ENCODE measurements at places on chromosomes 5 and 9.

- DNase-seq: no peak
These were observed 2.0 kb downstream of the ANKHD1 start for GRCh38 chr5:140403613-140404012.

GRCh38 chr9:99973455-99973854 is 67.0 kb downstream of the STX17 start:
- DNase-seq: no peak

DNA sequence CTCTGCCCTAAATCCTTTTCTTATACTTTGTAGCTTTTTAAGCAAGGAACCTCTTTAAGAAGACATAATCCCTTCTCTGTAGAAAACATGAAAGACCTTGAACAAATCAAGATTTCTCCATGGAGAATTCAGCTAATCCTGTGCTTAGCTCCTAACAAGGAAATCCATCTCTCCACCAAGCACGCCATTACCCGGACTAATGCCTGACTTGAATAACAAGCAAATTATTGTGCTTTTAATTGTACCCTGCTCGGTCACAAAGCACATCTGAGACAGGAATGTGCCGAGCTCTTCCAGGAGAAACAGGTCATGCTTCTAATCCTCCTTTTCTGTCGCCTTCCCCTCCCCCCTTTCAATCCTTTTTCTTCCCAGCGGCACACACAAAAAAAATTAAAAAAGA is 141.3 kb downstream of the PSAT1 start:
- no peak for DNase-seq

DNA sequence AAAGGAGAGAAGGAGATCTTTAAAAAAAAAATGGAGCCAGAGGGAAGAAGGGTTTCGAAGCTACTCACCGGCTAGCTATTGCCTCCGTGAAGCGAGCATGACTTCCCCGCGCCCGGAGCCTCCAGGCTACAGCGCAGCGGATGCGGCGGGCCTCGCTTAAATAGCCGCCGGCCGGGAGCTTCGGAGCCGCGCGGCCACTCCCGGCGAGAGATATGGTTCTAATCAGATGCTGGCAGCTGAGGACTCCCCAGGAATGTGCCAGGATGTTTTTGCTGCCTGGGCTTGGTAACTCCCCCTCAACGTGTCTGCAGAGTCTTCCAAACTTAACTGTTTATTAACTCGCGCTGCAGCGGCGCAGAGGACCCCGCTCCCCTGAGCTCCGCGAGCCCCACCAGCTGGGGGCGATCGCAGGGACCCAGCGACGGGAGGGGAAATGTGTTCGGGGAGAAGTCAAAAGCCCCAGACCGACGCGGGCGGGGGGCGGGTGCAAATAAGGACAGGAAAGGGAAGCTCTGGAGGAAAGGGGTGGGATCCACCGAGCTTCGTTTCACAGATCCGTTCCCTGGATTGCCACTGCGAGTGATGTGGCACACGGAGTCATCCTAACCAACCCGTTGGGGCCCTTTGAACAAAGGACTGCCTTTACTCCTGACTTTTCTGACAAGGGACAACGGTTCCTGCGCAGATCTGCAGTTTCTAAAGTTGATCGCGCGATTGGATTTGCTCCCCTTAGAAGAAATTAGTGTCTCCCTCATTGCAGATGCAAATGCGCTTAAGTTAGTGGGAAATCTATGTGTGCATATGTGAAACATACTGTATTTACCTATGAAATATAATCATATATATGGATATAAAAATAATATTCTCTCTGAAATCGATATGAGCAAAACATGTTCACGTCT is at the start of gene DAB2:
TSS of gene DAB2 (minus strand) at position 245 of the 902 bp plus-strand sequence. CDS start 30,660 bp downstream, outside the sequence.
- no peak for DNase-seq

DNA sequence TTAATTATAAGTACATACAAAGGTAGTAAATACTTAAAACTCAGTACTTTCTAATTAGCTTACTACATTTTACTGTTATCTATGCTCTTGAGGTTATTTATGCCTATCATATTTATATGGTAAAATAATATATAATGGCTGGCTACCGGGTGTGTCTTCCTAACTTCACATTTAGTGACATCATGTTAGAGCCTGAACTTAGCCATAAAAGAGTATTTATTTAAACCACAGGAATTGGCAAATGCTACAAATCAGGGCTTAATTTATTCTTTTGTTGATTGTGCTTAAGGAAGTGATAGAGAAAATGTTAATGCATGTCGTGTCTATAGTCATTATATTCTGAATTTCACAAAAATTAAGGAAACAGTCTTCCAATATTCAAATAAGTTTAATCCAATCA is 73.1 kb downstream of the NDUFAF2 start:
- DNase-seq: no peak

DNA sequence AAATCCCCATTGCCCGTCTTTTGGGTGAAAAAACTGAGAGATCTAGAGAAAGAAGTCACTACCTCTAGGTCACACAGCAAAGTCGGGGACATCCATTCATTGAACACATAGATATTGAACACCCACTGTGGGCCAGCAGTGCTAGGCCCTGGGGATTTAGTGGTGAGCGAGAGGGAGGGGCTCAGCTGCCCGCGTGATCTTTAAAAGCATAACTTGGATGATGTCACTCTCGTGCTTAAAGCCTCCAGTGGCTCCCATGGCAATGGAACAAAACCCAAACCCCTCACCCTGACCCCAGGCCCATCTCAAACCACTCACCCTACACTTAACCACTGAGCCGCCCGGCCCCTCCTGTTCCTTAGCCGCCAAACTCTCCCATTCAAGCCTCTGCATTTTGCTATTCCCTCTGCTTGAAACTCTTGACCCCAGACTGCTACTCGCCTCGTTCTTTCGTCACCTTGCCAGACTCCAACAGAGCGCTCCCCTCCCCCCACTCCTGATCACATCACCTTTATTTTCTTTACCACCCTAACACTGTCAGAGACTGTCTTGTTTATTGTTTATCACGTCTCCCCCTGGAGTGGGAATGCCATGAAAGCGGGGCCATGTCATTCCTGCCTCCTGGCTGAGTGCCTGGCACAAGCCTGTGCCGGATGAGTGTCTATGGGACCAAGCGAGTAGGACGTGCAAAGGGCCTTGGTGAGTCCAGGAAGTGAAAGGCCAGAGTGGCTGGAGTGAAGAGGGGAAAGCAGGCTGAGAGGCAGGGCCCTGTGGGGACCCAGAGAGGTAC is 710 bp upstream of the PIP5KL1 start:
- no peak for DNase-seq
